ENCODE measurements at places on chromosomes 4 and X.
A peak's percentile ranks its signal among the peaks of the same experiment; 100 is the strongest.

GRCh38 chr4:6152869-6153705 is 47.3 kb downstream of the JAKMIP1 start:
- no peak for DNase-seq

- DNase-seq: no peak
Observed at GRCh38 chrX:155215443-155216178, 649 bp upstream of the VBP1 start.

- no peak for DNase-seq
Observed at GRCh38 chrX:23826216-23826615, 43.2 kb downstream of the SAT1 start.

DNA sequence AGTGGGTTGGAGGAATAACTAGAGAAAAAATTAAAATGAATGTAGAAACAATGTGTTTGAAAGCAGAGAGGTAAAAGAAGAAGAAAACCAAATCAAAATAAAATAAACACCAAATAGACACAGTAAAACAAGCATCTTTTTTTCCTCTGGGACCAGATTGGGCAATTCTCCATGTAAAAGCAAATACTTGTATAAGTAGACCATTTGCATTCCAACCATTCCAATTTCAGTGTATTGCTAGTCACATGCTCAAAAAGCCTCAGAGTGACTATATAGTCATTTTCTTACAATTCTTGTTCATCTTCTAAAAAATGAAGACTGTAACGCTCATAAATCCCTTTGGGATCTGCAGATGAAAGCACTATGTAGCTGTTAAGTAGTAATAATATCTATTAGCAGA is 969.5 kb downstream of the PCDH18 start:
- DNase-seq: no peak

- no peak for DNase-seq
Observed at GRCh38 chrX:154517101-154517781, 1.2 kb upstream of the FAM3A start.

GRCh38 chrX:11349661-11350337 is 56.6 kb downstream of the AMELX start:
- no peak for DNase-seq

DNA sequence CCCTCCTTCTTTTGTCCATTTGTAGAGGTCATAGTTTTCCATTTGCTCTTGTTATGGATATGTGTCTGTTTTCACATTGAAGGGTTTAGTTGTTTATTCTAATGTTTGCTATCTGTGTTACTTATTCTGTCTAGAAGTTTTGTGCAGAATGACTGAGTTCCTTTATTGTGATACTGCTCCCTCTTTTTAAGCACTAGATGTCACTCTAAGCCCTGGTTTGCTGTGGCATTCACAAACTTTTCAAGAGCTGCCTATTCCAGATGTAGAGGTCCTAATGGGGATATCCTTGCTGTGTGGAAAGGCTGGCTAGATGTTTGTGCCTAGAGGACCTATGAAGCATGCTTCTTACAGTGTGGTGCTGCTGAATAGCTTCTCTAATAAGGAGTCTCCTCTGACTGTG is 338.6 kb downstream of the SPIN4 start:
- no peak for DNase-seq

DNA sequence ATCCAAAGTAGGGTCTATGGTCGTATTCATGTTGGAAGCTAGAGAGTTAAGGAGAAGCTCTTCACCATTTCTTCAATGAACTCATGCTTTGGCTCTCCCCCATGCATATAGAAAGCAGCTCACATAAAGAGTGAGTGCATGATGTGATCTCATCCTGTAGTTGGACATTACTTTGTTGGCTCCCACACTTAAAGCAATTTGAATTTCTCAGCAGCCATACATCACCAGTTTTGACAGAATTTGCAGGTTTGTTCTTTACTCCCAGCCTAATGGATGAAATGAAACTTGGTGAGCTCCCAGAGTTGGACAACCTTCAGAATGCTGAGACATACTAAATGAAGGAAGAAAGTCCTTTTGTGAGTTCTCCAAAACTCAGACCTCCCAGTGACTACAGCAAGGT is 613.5 kb downstream of the IQCM start:
- no peak for DNase-seq

DNA sequence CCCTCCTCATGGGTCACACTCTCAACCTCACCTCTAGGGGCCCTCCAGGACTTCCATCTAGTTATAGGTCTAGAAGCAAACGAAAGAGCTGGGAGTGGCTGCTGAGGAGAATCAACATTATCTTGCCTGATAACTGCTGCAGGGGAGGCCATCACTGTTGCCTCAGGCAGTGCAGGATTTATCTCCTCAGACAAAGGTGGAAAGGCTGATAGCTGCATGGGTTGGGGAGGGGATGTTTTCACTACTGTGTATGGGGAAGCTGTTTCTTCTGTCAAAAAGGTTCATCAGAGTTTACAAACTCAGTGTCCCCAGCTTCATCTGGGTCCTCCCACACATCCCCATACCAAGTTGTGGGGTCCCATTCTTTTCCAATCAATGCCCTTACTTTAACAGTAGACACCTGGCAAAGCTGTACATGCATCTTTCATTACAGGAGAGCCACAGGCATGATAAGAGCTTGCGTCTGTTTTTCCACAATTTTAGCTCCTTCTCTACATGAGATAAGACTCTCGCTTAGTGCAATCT is 17.6 kb upstream of the PRDM8 start:
- peak; percentile 22 for DNase-seq

GRCh38 chrX:123454712-123455431 is 270.8 kb downstream of the GRIA3 start:
- no peak for DNase-seq

GRCh38 chrX:96430756-96431455 is 253.7 kb upstream of the DIAPH2 start:
- no peak for DNase-seq

DNA sequence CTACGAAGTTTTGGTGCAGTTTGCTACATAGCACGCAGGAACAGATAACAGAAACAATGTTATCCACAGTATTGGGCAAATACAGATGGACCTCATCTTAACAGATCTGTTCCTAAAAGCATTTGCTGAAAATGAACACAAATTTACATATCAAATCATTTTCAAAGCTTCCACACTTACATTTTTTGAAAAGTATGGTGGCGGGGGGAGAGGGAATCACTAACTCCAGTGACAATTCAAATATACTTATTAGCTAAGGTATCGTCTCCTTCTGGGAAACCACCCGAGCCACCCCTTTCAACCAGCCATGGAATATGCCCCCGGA is 175.0 kb downstream of the NSUN7 start:
- DNase-seq: no peak

DNA sequence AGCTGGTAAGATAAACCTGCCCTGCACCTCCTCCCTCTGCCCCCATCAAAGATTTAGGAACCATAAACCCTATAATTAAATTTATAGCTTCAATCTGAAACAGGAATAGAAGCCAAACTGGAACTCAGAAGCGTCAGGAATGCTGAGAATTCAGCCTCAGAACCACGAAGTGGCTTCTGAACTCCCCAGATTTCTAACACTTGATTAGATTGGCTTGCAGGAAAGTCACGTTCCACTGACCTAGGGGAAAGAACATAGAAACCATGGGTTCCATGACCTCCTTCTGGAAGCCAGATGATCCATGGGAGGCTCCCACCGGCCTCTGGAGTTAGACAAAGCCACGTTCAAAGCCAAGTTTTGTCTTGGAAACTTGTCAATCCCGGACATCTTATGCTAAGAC is 356.5 kb downstream of the MID1IP1 start:
- DNase-seq: no peak

GRCh38 chr4:154836513-154836912 is 55.4 kb downstream of the RBM46 start:
- no peak for DNase-seq

DNA sequence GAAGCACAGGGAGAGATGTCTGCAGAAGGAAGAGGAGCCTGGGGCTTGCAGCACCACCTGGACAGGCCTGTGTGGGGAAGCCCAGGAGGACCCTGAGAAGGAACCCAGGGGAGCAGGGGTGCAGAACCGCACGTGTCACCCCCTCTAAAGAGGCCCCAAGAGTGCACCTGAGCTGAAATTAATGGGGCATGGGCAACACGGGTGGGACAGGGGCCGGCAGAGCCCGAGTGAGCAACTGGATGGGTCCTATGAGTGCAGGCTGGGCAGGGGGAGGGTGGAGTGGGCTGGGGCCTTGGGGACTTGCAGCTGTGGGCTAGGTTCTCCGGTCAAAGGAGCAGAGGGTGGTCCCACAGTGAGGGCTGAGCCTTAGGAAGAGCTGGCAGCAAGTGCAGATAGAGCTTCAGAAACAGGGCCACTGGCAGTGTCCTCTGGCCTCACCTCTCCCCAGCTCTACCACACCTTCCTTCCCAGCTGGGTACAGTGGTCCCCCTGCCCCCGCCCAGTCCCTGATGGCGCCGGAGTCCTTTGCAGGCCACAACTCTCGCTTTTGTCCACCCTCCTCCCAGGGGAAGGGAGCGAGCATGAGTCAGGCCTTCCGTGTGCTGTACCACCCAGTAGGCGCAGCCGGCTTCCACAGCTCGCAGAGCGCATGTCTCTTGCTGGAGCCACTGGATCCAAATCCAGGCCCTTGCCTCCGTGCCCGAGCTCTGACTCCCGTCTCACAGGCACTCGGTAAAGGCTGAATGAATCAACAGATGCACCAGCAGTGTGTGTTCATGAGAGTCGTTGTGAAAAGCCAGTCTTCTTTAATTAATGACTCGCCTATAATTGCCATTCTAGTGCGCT is 131.6 kb downstream of the HMX1 start:
- no peak for DNase-seq

GRCh38 chr4:123893011-123893981 is 496.7 kb downstream of the SPRY1 start:
- no peak for DNase-seq

GRCh38 chrX:79182071-79182470 is 37.6 kb downstream of the GPR174 start:
- DNase-seq: no peak

- DNase-seq: no peak
Observed at GRCh38 chr4:101175896-101176676, 171.2 kb downstream of the PPP3CA start.

GRCh38 chrX:111244235-111244750 is 26.0 kb downstream of the CAPN6 start:
- DNase-seq: peak; percentile 39

DNA sequence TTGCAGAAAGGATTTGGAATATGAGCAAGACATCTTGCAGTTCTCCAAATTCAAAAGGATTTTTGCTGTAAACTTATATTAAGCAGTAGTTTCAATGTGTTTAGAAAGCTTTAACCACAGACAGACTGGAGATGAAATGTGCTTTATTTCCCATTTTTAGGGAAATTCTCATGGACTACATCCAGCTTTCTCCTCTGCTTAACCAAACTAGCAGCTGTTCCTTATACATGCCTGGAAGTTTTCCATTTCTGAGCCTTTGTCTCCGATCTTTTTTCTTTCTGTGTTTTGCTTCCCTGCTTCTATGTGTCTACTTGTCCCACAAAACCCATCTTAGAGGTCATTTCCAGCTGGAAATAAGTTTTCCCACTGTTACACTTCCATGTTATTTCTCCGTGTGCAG is 41.6 kb downstream of the TMA16 start:
- DNase-seq: no peak

GRCh38 chr4:7351014-7351413 is 83.7 kb downstream of the PSAPL1 start:
- DNase-seq: no peak

GRCh38 chr4:101271516-101271915 is 75.8 kb downstream of the PPP3CA start:
- no peak for DNase-seq

DNA sequence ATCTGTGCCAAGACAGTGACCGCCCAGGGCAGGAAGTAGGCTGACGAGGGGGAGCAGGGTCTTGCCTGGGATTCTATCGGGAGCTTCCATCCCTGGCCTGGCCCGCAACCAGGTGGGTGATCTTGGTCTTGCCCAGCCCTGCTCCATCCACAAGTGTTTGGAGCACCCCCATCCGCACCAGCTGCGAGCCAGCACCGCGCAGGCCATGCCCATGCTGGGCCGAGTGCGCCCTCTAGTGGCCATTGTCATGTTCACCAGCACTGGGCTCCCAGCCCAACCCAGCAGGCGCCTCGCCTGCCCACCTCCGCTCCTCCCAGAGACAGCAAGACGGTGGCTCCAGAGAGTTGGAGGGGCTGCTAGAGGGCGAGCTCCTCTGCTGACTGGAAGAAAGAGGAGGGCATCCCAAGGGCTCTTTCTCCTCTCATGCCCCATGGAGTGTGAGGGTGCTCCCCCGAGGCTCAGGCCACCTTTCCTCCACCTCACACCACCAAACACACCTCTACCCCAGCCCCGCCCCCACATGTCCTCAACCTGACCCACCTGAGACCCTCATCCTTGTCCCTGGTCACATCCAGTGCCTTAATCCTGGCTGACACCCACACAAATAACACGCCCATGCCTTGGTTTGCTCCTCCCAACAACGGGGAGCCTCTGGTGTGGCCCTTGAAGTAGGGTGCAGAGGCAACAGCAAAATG is 9.8 kb upstream of the ATP2B3 start:
- DNase-seq: peak; percentile 83

DNA sequence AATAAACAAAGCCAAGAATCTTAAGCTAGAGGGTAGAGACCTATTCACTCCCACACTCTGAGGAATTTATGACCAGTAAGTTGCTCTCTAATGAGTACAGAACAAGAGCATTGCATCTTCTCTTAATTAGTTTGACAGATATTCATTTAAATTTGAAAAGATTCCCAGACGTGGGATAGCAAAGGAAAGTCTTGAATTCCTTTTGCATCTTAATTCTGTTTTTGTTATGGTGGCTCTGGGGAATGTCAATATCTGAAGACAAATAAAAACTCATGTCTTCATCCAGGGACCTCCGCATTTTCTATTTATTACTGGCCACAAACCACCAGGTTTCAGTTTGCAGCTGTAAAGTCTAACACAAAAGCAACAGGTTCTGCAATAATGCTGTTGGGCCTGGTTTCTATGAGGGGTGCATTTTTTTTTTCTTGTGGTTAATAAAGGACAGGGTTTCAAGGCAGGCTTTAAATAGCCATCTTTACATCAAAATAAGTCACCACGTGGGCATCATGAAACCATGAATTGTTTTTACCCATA is 172.3 kb downstream of the SHROOM3 start:
- DNase-seq: no peak

GRCh38 chr4:118712872-118713271 is 27.7 kb downstream of the METTL14 start:
- DNase-seq: no peak

DNA sequence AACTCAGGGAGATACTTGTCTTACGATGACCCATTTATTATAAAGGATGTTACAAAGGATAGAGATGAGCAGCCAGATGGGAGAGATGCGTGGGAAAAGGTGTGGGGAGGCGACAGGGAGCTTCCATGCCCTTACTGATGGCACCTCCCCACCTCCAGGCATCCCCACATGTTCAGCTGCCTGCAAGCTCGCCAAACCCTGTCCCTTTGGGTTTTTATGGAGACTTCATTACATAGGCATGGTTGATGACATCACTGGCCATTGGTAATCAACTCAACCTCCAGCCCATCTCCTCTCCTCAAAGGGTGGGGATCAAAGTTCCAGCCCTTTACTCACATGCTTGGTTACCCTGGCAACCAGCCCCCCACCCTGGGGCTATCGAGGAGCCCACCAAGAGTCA is 29.4 kb upstream of the SLC2A9 start:
- DNase-seq: no peak

- no peak for DNase-seq
Observed at GRCh38 chr4:189285377-189285776, 655.3 kb upstream of the FRG1 start.

Measured in common myeloid progenitor, CD34-positive (primary cell).